ENCODE measurements at places on chromosomes 13 and 19.

GRCh38 chr19:2856457-2857050 lies 10.6 kb upstream of the ZNF556 start:
- DNase-seq: no peak

DNA sequence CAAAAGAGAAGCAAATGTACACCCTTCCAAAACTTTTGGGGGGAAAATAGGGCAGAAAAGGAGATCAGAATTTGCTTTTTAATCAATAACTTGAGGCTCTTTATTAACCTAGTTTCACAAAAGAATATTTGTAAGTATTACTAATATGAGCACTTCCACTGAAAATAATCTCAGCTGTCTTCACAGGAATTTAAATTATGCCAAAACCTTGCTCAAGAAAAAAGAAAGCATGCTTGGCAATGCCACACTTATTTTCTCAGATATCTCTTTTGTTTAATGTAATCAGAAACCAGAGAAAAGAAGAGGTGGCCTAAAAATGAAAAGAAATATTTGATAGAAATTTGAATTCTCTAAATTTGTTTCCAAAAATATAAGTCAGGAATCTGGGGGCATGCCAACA lies 234.9 kb upstream of the GPC6 start:
- no peak for DNase-seq

- DNase-seq: no peak
Measured at GRCh38 chr19:14472202-14472938, 2.8 kb downstream of the PTGER1 start.

- DNase-seq: no peak
Measured at GRCh38 chr19:29528946-29529645, 3.3 kb downstream of the VSTM2B start.

- no peak for DNase-seq
Measured at GRCh38 chr13:110266983-110267382, 40.0 kb downstream of the COL4A1 start.

GRCh38 chr19:35868172-35868822 lies at the start of gene APLP1:
APLP1 (plus strand) TSS chr19:35868574; CDS start chr19:35868637, 63 bp downstream.
- no peak for DNase-seq

DNA sequence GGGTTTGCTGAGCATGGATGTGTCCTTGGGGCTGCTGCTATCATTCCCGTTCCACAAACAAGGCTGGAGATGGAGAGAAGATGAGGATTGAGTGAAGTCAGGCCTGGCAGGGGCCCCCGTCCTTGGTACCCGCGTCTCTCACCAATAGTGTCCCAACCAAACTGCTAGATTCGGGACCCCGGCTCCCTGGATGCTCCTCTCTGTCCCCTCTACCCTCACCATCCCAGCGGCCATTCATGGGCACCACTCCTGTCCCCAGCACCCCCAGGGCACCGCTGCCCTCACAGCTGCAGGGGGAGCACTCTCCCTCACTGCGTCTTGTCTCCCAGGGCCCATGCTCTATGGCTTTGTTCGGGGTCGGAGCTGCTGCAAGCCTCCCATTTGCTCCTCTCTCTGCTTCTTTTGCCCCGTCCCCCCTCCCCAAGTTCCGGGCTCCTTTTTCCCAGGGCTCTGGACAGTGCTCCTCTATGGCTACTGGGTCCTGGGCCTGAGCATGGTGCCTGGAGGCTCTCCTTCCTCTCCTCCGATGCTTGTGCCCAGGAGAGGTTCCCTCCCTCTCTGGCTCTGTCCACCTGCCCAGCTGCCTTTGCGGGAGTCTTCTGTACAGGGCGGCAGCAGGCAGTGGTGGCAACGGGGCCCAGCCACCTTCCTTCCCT lies 219.5 kb downstream of the TEX29 start:
- no peak for DNase-seq

DNA sequence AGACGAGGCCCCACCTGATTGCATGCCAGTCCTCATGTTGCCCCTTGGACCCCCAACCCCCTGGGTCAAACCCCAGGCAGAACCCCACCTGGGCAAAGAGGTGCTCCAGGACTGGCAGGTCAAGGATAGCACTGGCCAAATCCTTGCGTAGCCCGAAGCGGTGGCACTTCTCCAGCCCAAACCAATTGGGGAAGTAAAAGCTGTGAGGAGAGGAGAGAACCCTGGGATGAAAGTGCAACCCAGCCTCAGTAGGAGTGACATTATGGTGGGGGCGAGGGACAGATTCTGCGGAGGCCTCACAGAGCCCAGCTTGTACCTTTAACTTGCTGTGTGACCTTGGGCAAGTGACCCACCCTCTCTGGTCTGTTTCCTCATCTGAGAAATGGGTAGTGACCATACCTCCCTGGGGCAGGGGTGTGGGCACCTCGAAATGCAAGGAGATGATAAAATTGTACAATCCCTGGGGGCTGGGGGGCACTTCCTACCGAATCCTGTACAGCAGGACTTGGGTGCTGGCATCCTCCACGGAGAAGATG lies 4.4 kb downstream of the JAK3 start:
- no peak for DNase-seq

GRCh38 chr13:99658261-99658991 lies 157.2 kb downstream of the TM9SF2 start:
- DNase-seq: no peak

GRCh38 chr19:44684892-44685863 lies 13.8 kb upstream of the CEACAM16 start:
- no peak for DNase-seq

- no peak for DNase-seq
Measured at GRCh38 chr13:63307228-63307627, 1891.6 kb upstream of the PCDH20 start.

GRCh38 chr13:52786766-52787165 lies 47.1 kb upstream of the CNMD start:
- DNase-seq: no peak

GRCh38 chr13:91594061-91594460 lies 195.6 kb downstream of the GPC5 start:
- no peak for DNase-seq

- no peak for DNase-seq
Measured at GRCh38 chr13:25169356-25169755, 2.7 kb downstream of the AMER2 start.

- DNase-seq: no peak
Measured at GRCh38 chr19:34500656-34501120, 19.1 kb downstream of the WTIP start.

GRCh38 chr13:91804724-91805123 lies 406.3 kb downstream of the GPC5 start:
- no peak for DNase-seq

- no peak for DNase-seq
Measured at GRCh38 chr19:2097203-2097885, 629 bp downstream of the IZUMO4 start.

DNA sequence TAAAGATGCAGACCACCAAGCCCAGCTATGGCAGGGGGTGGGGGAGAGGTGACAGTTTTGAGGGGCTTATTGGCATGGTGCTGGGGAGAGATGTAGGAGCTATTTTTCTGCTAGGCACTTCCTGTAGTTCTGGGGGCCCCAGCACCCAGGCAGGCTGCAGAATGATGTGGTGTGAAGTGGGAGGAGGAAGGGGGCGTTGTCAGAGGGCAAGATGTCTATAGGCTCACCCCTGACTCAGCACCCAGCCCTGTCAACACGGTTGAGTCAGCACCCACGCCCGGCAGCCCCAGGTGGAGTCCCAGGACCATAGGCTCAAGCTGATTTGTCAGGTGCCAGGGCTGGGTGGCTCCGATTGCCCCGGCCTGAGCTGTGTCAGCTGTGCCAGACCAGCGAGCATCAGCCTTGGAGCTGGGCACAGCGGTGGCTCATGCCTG lies 5.8 kb downstream of the KLF2 start:
- DNase-seq: no peak

DNA sequence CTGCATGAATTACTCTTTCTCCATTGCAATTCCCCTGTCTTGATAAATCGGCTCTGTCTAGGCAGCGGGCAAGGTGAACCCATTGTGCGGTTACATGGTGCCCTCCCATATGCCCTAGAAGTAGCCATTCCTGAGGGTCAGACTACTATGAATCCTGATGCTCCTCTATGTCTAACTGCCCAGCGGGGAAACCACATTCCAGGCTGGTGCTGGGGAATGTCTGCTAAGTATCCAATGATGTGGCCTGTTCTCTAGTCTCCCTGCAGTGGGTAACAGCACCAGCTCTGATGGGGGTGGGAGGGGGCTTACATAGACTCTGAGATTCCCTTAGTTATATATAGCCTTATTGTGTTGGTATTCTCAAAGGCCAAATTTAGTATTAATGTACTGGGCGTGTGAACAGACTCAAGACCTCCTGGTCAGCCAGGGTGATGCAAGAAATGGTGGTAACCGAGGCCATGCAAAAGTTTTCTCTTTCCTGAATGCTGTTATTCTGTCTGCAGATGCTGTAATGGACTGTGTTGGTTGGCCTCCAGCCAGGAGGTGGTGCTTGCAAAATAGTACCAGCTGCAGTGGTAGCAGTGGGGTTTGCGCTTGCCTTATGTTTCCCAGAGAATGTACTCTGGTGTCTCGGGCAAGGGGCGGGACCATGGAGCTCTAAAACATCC lies 564.8 kb upstream of the SLITRK1 start:
- no peak for DNase-seq

DNA sequence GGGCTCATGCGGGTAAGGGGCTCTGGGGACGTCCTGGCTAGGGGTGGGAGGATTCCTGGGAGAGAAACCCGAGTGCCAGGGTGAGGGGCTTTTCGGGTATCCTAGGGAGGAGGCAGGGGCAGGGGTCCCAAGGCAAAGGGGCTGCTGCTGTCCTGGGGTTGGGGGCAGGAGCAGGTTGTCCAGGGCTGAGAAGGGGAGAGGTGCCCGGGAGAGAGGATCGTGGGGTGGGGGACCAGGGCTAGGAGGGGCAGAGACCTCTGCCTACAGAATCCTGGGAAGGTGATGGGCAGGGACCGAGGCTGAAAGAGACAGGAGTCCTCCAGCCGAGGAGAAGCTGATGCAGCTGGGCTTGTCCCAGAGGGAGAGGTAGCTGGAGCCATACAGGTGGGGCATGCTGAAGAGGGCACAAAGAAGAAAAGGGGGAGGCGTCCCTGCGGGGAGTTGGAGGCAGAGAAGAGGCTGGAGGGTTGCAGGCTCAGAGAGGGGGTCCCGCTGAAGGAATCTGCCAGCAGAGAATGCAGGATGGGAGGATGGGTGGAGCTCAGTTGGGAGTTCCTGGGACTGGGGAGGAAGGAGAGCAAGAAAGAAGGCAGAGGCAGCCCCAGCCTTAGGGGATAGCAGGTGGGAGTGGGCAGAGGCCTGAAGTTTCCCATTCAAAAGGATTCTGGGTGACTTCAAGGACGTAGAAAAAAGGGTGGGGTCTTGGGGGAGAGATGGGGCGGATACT lies 574 bp downstream of the CYP2S1 start:
- no peak for DNase-seq

DNA sequence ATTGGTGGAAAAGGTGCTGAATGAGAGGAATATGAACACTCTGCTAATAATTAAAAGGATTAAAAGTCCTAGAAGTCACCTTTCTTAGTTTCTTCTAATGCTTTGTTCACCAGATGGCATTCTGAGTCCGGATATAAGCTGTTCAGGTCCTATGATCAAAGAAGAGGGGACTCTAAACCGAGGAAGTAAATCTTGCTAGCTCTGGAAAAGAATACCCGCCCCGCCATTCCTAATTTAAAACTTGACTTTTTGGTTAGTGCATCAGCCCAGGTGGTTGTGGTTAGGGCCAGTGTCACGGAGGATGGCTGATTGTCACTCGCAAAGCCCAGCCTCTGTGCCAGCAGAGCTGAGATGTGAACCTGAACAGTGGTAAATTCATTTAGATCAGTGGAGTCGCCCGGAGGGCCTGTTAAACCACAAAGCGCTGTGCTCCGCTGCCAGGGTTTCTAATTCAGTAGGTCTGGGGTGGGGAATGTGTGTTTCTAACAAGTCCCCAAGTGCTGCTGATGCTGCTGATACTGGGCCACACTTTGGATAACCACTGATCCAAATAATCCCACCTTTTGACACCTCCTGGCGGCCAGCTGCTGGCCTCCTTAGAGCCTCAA lies 425.4 kb downstream of the DCT start:
- no peak for DNase-seq

All from SIG-M5 (cell line).